ENCODE measurements at places on chromosomes 1 and 21. TPM values are rescaled to one million over a fixed set of nuclear protein-coding genes. Genes with fewer than 3 reads are reported as not detected.
A peak's percentile ranks its signal among the peaks of the same experiment; 100 is the strongest.

The C1orf116 gene
- total RNA-seq = 0.37 TPM

DNA sequence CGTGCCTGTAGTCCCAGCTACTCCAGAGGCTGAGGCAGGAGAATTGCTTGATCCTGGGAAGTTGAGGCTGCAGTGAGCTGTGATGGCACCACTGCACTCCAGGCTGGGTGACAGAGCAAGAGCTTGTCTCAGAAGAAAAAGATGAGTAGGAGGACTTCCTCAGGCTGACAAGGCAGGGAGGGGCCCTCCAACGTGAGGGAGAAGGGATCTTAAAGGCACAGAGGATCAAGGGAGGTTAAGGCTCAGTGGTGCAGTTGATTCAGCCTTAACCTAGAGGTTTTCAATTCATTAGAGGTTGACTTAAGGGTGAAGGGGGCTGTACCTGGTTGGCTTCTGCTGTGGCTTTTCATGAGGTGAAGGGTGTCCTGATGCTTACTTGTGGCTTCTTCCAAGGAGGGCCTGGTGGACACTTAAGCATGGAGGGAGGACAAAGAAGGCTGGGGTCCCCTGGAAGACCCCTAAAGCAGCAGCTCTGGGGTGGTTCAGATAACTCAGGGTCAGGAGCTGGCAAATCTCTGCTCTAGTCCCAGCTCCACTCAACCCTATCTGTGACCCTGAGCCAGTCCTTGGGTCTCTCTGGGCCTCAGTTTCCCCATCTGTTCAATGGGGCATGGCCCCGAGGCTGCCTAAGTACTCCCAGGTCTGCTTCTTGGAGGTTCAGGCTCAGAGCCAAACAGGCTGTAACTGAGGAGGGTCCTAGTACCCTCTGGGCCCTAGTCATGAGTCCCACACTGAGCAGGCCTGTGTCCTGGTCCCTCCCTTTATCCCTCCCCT lies 6.3 kb downstream of the EXTL1 start:
- no peak for DNase-seq
- H3K27ac ChIP-seq = peak overlapping the region; percentile 96
- no peaks in the 10 kb centered on the region for H3K27me3 ChIP-seq
- peaks cover 76% of the 10 kb centered on the region for H3K4me1 ChIP-seq

GRCh38 chr1:115013792-115014191 lies 15.8 kb upstream of the TSHB start:
- no peak overlapping the region for H3K4me3 ChIP-seq
- H3K27me3 ChIP-seq = peaks cover 8% of the 10 kb centered on the region
- no peaks in the 10 kb centered on the region for H3K36me3 ChIP-seq
- DNase-seq = no peak

DNA sequence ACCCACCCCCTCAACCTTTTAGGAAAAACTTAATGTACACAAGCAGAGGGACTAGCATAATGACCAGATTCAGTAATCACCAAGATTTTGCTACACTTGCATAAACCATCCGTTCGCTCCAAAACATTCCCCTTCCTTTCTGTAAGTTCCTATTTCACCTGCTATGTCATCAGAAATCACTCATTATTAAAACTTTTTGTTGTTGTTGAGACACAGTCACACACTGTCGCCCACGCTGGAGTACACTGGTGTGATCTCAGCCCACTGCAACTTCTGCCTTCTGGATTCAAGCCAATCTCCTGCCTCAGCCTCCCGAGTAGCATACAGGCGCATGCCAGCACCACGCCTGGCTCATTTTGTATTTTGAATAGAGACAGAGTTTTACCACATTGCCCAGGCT lies 3.4 kb downstream of the MRPL20 start:
- peaks cover 36% of the 10 kb centered on the region for H3K4me1 ChIP-seq
- peaks cover 16% of the 10 kb centered on the region for H3K36me3 ChIP-seq
- H3K27ac ChIP-seq = no peak overlapping the region
- no peaks in the 10 kb centered on the region for H3K27me3 ChIP-seq

Measured in neural crest cell (in vitro differentiated cells).